RPMI7951 (cell line): ENCODE measurements at places on chromosomes 2 and 18. TPM values are rescaled to one million over a fixed set of nuclear protein-coding genes. Genes with fewer than 3 reads are reported as not detected.

The NEB gene
- under 0.01 and 0.10 TPM in 2 replicates for total RNA-seq

The CAPN14 gene
- 0.96 and 1.3 TPM in 2 replicates for total RNA-seq

The GREB1L gene
- 0.24 TPM in 1 of 2 replicates, not detected in the other for total RNA-seq

The TXNL4A gene
- 79.0 and 81.0 TPM in 2 replicates for total RNA-seq

The GPR45 gene
- total RNA-seq, result not detected in 2 replicates

The KCNIP3 gene
- total RNA-seq, result 4.1 and 10.8 TPM in 2 replicates

The MAP2 gene
- 4.9 and 6.7 TPM in 2 replicates for total RNA-seq

The OXER1 gene
- not detected in 2 replicates for total RNA-seq

The ODC1 gene
- 55.2 and 57.0 TPM in 2 replicates for total RNA-seq

The GAREM1 gene
- 0.29 and 0.60 TPM in 2 replicates for total RNA-seq

The GKN1 gene
- not detected in 2 replicates for total RNA-seq

The GKN2 gene
- total RNA-seq, result not detected in 2 replicates

The SLC38A11 gene
- total RNA-seq, result not detected in 2 replicates

The MALL gene
- 3.8 and 4.2 TPM in 2 replicates for total RNA-seq

The GAL3ST2 gene
- not detected in 2 replicates for total RNA-seq

The OSR1 gene
- 3.6 and 3.8 TPM in 2 replicates for total RNA-seq

The STARD6 gene
- 0.84 and 0.88 TPM in 2 replicates for total RNA-seq

The STPG4 gene
- not detected in 2 replicates for total RNA-seq

The UGT1A10 gene
- total RNA-seq, result 0.29 TPM in 1 of 2 replicates, not detected in the other

The GNAL gene
- total RNA-seq, result not detected in 2 replicates

The MEP1B gene
- not detected in 2 replicates for total RNA-seq

The C2orf81 gene
- 1.2 and 1.3 TPM in 2 replicates for total RNA-seq

The CCDC74B gene
- total RNA-seq, result 0.72 and 3.2 TPM in 2 replicates

The COL4A3 gene
- total RNA-seq, result 0.29 and 1.2 TPM in 2 replicates

The MYO7B gene
- 11.3 and 12.7 TPM in 2 replicates for total RNA-seq

The SCYGR4 gene
- not detected in 2 replicates for total RNA-seq

The BOK gene
- 13.1 and 13.2 TPM in 2 replicates for total RNA-seq

The REG1B gene
- total RNA-seq, result not detected in 2 replicates

The RAB17 gene
- 3.6 and 4.5 TPM in 2 replicates for total RNA-seq

The CD302 gene
- total RNA-seq, result 16.6 and 22.5 TPM in 2 replicates

The GLI2 gene
- 3.2 and 3.9 TPM in 2 replicates for total RNA-seq

The GRP gene
- not detected in 2 replicates for total RNA-seq

The GAD1 gene
- 3.9 and 6.7 TPM in 2 replicates for total RNA-seq

The LOXHD1 gene
- total RNA-seq, result not detected in 2 replicates

The TWIST2 gene
- 94.9 and 102 TPM in 2 replicates for total RNA-seq

The DAW1 gene
- 0.10 and 0.48 TPM in 2 replicates for total RNA-seq

The TUBB6 gene
- total RNA-seq, result 522 and 588 TPM in 2 replicates

The CTLA4 gene
- total RNA-seq, result not detected in 2 replicates

The POTEI gene
- total RNA-seq, result not detected in 2 replicates

The SNTG2 gene
- not detected in 2 replicates for total RNA-seq

The CD8B gene
- total RNA-seq, result not detected in 2 replicates

The PROKR1 gene
- total RNA-seq, result not detected in 2 replicates

The PFN4 gene
- 2.4 and 3.4 TPM in 2 replicates for total RNA-seq

The SERPINB11 gene
- total RNA-seq, result not detected in 2 replicates

The SLC14A1 gene
- total RNA-seq, result 28.6 and 43.4 TPM in 2 replicates

The MYO5B gene
- total RNA-seq, result under 0.01 and 0.36 TPM in 2 replicates

The SAG gene
- 0.12 TPM in 1 of 2 replicates, not detected in the other for total RNA-seq

The AOX1 gene
- total RNA-seq, result 26.8 and 27.5 TPM in 2 replicates

The LRRC30 gene
- not detected in 2 replicates for total RNA-seq

The PDE1A gene
- total RNA-seq, result 0.36 TPM in 1 of 2 replicates, not detected in the other

The ATF2 gene
- 55.0 and 73.3 TPM in 2 replicates for total RNA-seq

The RIT2 gene
- not detected in 2 replicates for total RNA-seq

The TCF23 gene
- total RNA-seq, result not detected in 2 replicates

The UGT1A8 gene
- total RNA-seq, result not detected in 2 replicates

The TEKT4 gene
- total RNA-seq, result not detected in 2 replicates

The RNU2-63P gene
- total RNA-seq, result not detected in 2 replicates

The CHRND gene
- not detected in 2 replicates for total RNA-seq

The NR4A2 gene
- 0.59 and 0.96 TPM in 2 replicates for total RNA-seq
